ENCODE measurements at places on chromosomes 7 and 10. TPM values are rescaled to one million over a fixed set of nuclear protein-coding genes. Genes with fewer than 3 reads are reported as not detected.

DNA sequence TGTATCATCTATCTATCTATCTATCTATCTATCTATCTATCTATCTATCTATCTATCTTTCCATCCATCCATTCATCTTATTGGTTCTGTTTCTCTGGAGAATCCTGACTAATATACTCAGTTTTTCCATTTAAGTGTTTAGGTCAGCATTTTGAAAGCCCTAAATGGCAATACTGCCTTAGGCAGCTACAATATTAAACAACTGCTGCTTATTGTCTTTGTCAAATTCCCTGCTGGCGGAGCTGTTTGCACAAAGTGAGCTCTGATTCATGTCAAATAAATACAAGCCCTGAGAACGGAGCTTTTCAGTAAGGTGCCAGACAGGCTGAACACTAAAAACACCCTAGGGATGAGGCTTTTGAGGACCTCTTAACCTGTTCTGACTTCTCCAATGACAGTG lies 7.1 kb upstream of the KLHL7 start:
- DNase-seq, result no peak
- H3K27ac ChIP-seq, result no peak overlapping the region

DNA sequence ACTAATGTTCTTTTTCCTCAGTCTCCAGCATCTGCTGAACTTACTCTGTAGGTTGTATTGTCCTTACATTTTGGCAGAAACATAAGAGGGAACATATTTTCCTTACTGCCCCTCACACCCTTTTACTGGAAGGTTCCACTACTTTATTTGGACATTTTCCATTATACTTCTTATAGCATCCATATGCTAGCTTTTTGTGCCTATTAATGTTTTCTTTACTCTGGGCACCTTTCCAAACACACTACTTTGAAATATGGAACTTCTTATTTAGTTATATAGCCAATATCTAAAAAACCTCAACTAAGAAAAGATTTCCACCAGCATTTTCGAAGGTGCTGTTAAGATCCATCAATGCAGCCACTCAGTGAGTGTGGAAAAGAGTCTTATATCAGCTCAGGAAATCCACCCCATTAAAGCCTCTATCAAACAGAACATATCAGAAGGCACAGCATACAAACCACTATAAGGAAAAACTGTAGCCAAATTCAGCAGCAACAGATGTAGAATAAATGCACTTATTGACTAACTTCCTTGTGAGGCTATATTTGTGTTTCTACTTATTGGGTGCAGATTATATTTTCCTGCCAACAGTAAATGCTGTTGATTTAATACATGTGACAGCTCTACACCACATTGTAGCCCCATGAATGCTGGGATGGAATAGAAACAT lies 272.5 kb upstream of the SEMA3E start:
- H3K4me1 ChIP-seq, result no peaks in the 10 kb centered on the region
- H3K27me3 ChIP-seq, result no peaks in the 10 kb centered on the region
- H3K4me3 ChIP-seq, result no peak overlapping the region
- H3K27ac ChIP-seq, result no peak overlapping the region
- H3K36me3 ChIP-seq, result no peaks in the 10 kb centered on the region

- no peak overlapping the region for H3K27ac ChIP-seq
- no peaks in the 10 kb centered on the region for H3K4me1 ChIP-seq
- DNase-seq, result no peak
- H3K4me3 ChIP-seq, result no peak overlapping the region
- no peaks in the 10 kb centered on the region for H3K27me3 ChIP-seq
Measured at GRCh38 chr7:64874562-64875250, 28.4 kb upstream of the ZNF273 start.

DNA sequence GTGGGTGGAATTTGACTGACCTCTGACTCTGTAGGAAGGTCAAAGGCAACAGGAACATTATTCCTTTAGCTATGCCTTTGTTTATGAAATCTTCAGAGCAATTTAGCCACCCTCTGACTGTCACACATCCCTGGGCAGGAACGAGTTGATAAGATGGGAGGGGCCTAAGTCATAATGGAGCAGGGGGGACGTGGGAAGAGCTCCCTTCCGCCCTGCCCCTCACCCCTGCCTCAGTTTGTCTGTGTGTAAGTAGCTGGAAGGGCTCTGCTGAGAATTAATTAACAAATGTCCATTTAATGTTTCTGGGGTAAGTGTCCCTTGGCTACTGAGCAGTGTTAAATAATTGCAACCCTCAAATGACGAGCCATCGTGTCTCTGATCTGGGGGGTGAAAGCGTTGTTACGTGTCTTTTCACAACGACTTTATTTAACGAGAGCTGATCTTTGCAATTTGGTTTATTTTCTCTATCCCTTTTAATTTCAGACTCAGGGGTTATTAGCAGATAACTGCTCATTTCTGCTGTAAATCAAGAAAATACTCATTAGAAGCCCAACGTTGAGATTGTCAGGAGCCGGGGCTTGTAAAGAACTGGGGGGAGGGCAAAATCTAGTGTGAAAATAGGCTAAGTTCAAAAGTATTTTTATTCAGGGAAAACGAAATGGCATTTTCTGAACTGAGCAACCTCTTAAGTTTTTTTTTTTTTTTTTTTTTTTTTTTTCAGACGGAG lies 12.5 kb upstream of the UNCX start:
- no peak overlapping the region for H3K27ac ChIP-seq
- no peak for DNase-seq
- no peaks in the 10 kb centered on the region for H3K4me1 ChIP-seq

- H3K36me3 ChIP-seq, result no peaks in the 10 kb centered on the region
- no peak overlapping the region for H3K27ac ChIP-seq
- no peak for DNase-seq
- H3K27me3 ChIP-seq, result no peaks in the 10 kb centered on the region
- H3K4me1 ChIP-seq, result no peaks in the 10 kb centered on the region
Measured at GRCh38 chr10:89503151-89503550, 32.2 kb downstream of the SLC16A12 start.

DNA sequence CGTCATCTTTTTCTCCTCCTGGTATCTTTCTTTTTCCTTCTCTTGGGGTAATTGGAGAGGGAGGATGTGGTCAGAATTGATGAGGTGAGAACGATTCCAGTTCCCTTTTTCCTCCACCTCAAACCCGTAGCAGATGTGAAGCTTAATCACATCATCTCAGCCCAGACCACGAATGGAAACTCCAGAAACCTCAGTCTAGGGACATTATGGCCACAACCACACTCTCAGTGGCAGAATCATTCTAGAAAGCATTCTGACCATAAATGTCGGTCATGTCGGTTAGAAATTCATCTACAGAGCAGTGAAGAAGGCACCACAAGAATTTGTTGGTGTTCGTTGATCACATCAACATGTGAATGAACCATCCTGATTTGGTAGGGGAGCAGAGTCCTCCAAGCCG lies 78.7 kb downstream of the GATA3 start:
- H3K4me1 ChIP-seq, result no peaks in the 10 kb centered on the region
- H3K36me3 ChIP-seq, result no peaks in the 10 kb centered on the region
- H3K27me3 ChIP-seq, result no peaks in the 10 kb centered on the region
- H3K4me3 ChIP-seq, result no peak overlapping the region
- no peak overlapping the region for H3K27ac ChIP-seq
- DNase-seq, result no peak

DNA sequence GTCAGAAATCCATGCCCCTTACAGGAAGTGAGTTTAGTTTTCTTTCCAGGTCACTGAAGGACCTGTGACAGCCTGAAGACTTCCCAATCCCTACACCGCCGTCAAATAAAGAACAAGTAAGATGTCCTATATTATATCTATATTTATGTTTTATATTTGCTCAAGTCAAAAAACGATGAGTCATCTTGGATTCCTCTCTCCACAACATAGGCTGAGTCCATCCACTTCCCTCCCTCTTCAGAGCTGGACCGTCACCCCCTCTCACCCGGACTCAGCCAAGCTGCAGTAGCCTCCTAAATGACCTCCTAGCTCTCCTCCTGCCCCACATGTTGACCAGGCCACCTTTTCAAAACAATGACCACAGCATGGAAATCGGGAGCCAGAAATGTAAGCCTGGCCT lies 53.5 kb downstream of the GLI3 start:
- no peaks in the 10 kb centered on the region for H3K27me3 ChIP-seq
- H3K4me3 ChIP-seq, result no peak overlapping the region
- no peaks in the 10 kb centered on the region for H3K4me1 ChIP-seq
- DNase-seq, result no peak

GRCh38 chr10:112678581-112678980 lies 231.6 kb downstream of the VTI1A start:
- no peaks in the 10 kb centered on the region for H3K36me3 ChIP-seq
- H3K27ac ChIP-seq, result no peak overlapping the region
- no peaks in the 10 kb centered on the region for H3K27me3 ChIP-seq
- H3K4me1 ChIP-seq, result no peaks in the 10 kb centered on the region
- no peak for DNase-seq

MAGI2 gene
- total RNA-seq, result 1.8 TPM

FAM237B gene
- not detected for total RNA-seq
